GM23338 (cell line): ENCODE measurements at places on chromosomes 7 and 10. TPM values are rescaled to one million over a fixed set of nuclear protein-coding genes. Genes with fewer than 3 reads are reported as not detected.
A peak's percentile ranks its signal among the peaks of the same experiment; 100 is the strongest.

Gene BHLHA15
- 0.99 and 1.4 TPM in 2 replicates for polyA plus RNA-seq

Gene NME8
- 0.83 and 1.3 TPM in 2 replicates for polyA plus RNA-seq

- H3K27ac ChIP-seq, result no peak overlapping the region
- no peak overlapping the region for H3K4me3 ChIP-seq
- DNase-seq, result no peak
- H3K36me3 ChIP-seq, result peaks cover 6% of the 10 kb centered on the region; the same call in 1 of the 2 replicates
- H3K27me3 ChIP-seq, result no peaks in the 10 kb centered on the region
These were observed 302.2 kb downstream of the PTPRN2 start for GRCh38 chr7:158285383-158285770.

DNA sequence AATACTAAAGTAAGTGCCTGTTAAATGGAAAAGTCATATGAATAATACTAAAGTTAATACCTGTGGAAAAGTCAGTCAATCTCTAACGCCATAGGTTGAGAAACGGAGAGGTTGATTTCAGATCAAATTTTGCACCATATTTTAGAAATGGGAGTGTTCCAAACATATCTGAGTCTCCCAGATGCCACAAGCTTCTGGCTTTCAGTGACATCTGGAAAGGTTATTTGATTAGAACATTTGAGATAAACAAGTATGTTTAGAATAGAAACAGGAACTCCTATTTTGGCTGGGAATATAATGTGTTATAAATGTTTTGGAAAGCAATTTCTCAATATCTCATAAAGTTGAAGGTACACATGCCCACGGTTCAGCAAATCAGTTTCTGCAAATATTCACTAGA lies 5.8 kb downstream of the MACC1 start:
- H3K27ac ChIP-seq, result no peak overlapping the region
- H3K4me1 ChIP-seq, result no peaks in the 10 kb centered on the region; the same call in 1 of the 2 replicates
- no peak overlapping the region for H3K4me3 ChIP-seq
- H3K27me3 ChIP-seq, result no peaks in the 10 kb centered on the region

- 0 out of 2 replicates have a peak, but pooled peaks cover 3% of the 10 kb centered on the region for H3K4me1 ChIP-seq
- no peak overlapping the region for H3K4me3 ChIP-seq
- H3K27ac ChIP-seq, result no peak overlapping the region
- no peaks in the 10 kb centered on the region for H3K36me3 ChIP-seq
- no peaks in the 10 kb centered on the region for H3K27me3 ChIP-seq
- no peak for DNase-seq
These were observed 27.6 kb downstream of the LYZL1 start for GRCh38 chr10:29316308-29317026.

Gene CALCR
- polyA plus RNA-seq, result 0.32 and 0.59 TPM in 2 replicates

DNA sequence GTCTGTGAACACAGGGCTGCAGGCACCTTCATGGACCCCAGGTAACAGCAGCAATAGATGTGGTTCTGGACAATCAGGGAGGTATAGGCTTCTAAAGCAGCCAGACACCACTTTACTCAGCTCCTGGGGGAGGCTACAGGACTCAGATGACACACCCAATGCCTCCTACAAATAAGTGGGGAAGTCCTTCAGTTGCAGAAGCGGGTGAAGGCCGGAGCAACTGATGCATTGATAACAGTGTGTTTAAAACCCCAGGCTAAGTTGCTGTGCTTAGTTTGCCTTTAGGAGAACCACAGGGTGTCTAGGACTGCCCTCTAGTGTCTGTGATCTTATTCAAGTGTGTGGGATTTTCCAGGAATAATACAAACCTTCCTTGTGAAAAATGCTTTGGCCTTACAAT lies 5.9 kb upstream of the ITGA8 start:
- no peak overlapping the region for H3K27ac ChIP-seq
- DNase-seq, result peak; percentile 56
- peaks cover 8% of the 10 kb centered on the region for H3K27me3 ChIP-seq
- H3K4me1 ChIP-seq, result no peaks in the 10 kb centered on the region

GRCh38 chr10:119859420-119860258 lies 13.0 kb downstream of the MCMBP start:
- peaks cover 8% of the 10 kb centered on the region for H3K36me3 ChIP-seq
- peak; percentile 72 for DNase-seq
- H3K27ac ChIP-seq, result 0 out of 2 replicates have a peak overlapping the region, but pooled peaks have one; percentile 2
- H3K4me1 ChIP-seq, result peaks cover 15% of the 10 kb centered on the region; the same call in 1 of the 2 replicates
- no peaks in the 10 kb centered on the region for H3K27me3 ChIP-seq

Gene CDK1
- 148 and 165 TPM in 2 replicates for polyA plus RNA-seq

Gene GRM3
- 0.40 and 0.79 TPM in 2 replicates for polyA plus RNA-seq

GRCh38 chr7:47455872-47456185 lies 126.1 kb downstream of the TNS3 start:
- H3K4me3 ChIP-seq, result no peak overlapping the region
- H3K27ac ChIP-seq, result no peak overlapping the region
- no peak for DNase-seq
- H3K27me3 ChIP-seq, result no peaks in the 10 kb centered on the region
- H3K4me1 ChIP-seq, result no peaks in the 10 kb centered on the region; the same call in 1 of the 2 replicates

- no peaks in the 10 kb centered on the region for H3K27me3 ChIP-seq
- H3K27ac ChIP-seq, result peak overlapping the region; percentile 97
- peaks cover 39% of the 10 kb centered on the region for H3K4me1 ChIP-seq
- no peak overlapping the region for H3K4me3 ChIP-seq
These were observed 24.1 kb downstream of the PDLIM1 start for GRCh38 chr10:95266674-95267095.

- no peak overlapping the region for H3K27ac ChIP-seq
- H3K27me3 ChIP-seq, result no peaks in the 10 kb centered on the region
- no peaks in the 10 kb centered on the region for H3K36me3 ChIP-seq
- no peak overlapping the region for H3K4me3 ChIP-seq
- H3K4me1 ChIP-seq, result no peaks in the 10 kb centered on the region
These were observed 269.3 kb downstream of the PPP1R3A start for GRCh38 chr7:113649556-113649955.
